Stimulated activated CD4-positive, alpha-beta T cell treated with anti-CD3 and anti-CD28 coated beads, Interleukin-12 subunit alpha, Interleukin-12 subunit beta, amount 100 ng/mL, for 4 hours (primary cell): ENCODE measurements at places on chromosomes 12 and 14.

GRCh38 chr12:44972746-44973421 lies 78.0 kb downstream of the DBX2 start:
- no peak for DNase-seq

DNA sequence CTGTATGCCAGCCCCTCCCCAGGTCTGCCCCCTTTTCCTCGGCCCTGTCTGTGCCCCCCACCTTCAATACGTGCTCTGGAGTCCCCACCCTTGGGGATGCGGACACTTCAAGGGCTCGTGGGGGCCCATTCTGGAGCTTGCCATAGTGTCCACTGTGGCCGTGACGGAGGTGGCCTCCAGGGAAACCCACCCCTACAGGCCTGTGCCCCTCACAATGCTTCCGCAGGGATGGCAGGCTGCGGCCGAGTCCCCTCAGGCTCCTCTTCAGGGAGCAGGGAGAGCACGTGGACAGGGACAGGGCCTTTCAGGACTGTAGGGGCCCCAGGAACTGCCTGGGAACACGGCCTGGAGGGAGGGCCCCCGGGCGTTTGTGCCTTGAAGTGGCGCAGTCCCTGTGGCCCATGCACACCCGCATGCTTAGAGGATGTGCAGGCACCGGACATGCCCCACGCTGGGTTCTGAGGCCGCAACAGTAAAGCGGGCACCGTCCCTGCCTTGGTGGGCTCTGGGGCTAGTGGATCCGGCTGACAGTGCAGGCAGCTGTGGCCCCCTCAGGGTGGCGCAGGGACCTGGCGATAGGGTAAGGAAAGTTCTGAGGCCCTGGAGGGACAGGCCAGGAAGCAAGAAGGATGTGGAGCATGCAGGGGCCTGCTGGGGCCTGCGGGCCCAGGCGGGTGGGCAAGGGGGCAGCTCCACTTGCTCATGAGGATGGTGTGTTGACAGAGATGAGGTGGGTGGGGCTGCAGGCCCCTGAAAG lies 209.0 kb upstream of the RTL1 start:
- no peak for DNase-seq

DNA sequence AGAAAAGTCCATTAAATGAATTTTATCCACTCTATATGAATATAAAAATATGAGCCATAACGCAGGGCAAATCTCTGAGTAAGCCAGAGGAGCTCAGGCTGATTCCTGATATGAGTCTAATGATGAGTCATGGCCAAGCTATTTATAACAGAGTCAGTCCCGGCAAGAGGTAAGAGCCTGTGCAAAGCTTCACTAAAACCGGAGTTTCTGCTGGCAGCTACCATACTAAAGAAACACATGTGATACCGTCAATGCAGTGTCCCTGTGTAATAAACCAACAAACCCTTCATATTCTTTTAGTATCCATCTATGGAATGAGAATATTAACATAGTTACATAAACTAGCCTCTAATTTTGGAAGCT lies 319.4 kb downstream of the KCNC2 start:
- no peak for DNase-seq

GRCh38 chr14:55245657-55246268 lies 25.5 kb upstream of the FBXO34 start:
- no peak for DNase-seq

- DNase-seq = no peak
Observed at GRCh38 chr12:12209043-12209442, 57.8 kb downstream of the LRP6 start.

DNA sequence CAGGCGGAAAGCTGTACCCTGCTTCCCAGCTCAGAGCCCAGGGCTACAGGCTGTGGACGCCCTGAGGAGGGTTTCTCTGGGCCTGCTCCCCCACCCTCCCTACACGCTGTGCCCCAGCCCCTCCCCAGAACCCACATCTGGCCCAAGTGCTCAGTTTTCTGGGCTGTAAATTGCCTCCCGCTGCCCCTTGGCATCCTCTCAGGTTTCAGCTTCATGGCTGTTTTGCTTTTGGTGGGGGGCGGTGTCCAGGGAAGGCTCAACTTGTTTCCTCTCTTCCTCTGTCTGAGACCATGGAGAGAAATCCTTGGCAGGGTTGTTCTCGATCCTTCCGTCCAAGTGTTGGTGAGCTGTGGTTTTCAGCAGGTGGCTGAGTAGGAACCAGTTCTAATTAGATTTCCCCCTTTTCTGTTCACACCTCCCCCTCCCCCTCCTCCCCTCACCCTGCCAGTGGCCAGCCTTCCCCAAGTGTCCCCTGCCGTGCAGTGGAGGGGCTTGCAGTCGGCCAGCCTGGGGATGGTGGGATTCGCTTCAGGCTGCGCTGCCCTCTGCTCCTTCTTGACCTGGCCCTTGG lies 61.8 kb downstream of the TSPAN9 start:
- DNase-seq = no peak

GRCh38 chr14:23632461-23633159 lies 3.6 kb upstream of the DHRS2 start:
- DNase-seq = no peak

DNA sequence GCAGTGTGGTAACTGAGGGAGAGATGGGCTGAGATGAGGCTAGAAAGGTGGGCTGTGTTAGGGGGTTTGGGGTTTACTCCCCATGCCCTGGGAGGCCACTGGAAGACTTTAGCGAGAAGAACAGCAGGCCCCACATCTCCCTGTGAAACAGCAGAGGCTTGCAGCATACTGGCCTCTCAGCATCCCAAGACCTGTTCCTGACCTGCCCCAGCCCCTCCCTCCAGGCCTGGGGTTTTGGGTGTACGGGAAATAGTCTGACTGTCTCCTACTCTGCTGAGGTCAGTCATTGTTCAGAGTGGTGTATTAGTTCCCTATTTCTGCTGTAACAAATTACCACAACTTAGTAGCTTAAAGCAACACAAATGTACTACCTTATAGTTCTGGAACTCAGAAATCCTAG lies 103.5 kb upstream of the HIF1A start:
- no peak for DNase-seq

DNA sequence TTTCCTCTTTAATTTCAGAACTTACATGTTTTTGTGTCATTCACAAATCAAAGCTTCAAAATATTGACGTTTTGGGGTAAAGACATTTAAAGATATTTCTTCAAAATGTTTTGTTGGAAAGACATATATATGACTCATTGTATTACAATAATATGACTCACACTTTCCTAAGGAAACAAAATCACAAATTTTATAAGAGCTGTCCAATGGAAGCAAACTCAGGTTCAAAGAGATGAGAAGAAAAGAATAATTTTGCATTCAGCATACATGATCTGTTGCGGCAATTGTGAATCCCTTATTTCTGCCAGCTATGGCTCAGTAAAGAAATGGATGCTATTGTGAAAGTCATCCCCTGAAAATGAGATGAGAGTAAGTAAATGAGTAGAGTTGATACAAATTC lies 82.7 kb downstream of the GRIP1 start:
- DNase-seq = no peak

DNA sequence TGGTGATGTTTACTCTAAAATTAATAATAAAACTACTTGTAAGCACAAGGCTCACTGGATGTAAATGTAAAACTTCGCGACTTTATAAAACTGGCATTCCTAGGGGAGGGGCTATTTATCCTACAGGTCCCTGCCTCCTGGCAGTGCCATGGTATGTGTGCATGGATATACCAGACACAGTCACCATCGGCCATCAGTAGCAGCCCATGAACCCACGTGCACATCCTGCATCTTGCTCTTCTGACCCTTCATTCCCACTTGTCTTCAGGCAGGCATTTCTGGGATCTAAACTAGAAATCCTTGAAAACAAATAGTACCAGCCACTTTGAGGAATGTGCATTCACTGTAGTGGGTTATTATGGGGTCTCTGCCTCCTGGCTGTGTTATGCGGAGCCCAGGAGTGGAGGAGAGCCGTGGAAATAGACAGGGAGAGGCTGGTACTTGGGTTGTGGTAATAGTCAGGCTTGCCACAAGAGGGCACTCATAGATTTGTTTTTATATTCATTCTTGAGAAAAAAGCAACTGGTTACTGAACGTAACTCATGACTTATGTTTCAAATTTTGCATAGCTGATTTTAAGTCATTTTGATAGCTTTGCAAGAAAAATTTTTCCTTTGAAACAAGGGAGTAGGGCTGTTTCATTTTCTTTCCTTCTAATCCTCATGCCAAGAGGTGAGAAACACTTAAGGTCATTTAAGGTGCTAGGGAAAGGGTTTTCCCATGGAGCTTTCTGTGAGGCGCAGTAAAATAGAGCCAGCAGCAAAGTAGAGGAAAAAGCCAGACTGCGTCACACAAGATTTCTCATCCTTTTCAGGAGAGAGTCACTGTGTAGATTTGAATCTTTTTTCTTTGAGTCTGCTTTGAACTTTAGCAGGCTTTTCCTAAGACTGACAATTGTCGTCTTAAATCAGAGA lies 17.4 kb upstream of the GALNT16 start:
- DNase-seq = peak; percentile 36

- DNase-seq = no peak
Observed at GRCh38 chr12:3697311-3697870, 55.5 kb downstream of the CRACR2A start.

DNA sequence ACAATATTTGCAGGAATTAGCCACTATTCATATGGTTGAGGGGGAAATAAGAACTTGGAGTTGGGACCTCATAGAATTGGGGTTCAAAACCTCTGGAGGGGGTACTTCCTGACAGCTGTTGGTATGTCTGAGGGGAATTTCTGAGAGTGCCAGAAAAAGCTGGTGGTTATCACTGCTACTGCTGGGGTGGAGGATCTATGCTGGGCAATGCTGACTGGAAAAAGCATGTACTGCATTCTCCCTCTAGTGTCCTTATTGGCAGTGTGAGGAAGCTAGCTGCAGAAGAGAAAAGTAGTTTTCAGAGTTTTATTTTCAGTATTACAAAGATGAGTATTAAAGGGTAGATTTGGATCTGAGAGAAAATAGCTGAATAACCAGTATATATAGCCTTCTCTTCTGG lies 88.8 kb downstream of the FUT8 start:
- DNase-seq = no peak

DNA sequence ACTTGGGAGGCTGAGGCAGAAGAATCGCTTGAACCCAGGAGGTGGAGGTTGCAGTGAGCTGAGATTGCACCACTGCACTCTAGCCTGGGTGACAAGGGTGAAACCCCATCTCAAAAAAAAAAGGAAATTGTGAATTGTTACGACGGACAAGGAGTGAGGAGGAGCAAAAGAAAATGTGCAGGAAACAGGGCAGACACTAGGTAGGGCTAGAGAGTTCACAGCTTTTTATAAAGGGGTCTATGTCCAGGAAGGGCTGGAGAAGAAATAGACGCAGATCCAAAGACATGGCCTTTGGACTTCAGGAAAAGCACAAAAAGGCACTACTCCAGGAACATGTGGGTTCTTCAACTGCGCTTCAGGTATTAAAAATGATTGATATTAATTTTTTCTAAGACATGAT lies 34.4 kb downstream of the ATG14 start:
- no peak for DNase-seq

- no peak for DNase-seq
Observed at GRCh38 chr14:85040046-85040685, 489.8 kb upstream of the FLRT2 start.

- no peak for DNase-seq
Observed at GRCh38 chr12:118098401-118098800, 5.4 kb downstream of the VSIG10 start.

GRCh38 chr12:90515199-90516175 lies 439.5 kb downstream of the CCER1 start:
- no peak for DNase-seq

- no peak for DNase-seq
Observed at GRCh38 chr14:37223947-37224474, 26.3 kb downstream of the MIPOL1 start.

DNA sequence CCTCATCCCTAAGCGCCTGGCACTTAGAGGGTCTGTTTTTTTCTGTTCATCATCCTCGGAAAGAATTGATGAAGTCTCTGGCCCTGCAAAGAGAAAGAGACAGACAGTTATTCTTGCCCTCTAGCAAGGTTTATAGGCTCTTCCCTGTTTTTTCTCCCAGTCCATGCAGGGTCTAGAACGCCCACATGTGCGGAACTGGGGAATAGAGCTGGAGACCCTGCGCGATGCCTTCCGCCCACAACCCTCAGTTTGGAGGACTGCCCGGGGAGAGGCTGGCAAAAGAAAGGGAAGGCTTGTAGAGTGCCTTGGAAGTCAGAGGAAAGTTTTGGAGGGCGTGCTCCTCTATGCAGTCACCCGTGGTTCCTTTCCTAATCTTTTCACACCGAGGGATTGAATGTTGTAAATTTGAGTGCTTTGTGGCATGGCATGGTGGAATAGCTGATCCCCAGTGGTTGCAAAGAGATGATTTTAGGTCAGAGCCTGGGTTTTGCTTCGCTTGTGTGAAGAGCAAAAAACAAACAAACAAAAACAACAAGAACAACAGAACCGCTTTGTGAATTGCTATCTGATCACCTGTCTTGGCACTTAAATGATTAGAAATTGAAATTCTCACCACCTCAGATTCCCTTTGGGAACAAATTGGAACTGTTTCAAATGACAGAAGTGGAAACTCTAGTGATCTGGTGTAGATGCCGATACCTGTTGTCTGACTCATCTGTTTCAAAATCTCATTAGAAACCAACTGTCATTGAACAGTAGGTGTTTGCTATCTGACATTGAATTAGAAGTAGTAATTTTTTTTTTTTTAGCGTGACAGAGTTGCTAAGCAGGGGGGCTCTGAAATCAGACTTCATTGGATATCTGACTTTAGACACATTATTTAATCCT lies 947 bp downstream of the GAS2L3 start:
- no peak for DNase-seq

- DNase-seq = no peak
Observed at GRCh38 chr12:2413999-2414792, 361.4 kb downstream of the CACNA1C start.

DNA sequence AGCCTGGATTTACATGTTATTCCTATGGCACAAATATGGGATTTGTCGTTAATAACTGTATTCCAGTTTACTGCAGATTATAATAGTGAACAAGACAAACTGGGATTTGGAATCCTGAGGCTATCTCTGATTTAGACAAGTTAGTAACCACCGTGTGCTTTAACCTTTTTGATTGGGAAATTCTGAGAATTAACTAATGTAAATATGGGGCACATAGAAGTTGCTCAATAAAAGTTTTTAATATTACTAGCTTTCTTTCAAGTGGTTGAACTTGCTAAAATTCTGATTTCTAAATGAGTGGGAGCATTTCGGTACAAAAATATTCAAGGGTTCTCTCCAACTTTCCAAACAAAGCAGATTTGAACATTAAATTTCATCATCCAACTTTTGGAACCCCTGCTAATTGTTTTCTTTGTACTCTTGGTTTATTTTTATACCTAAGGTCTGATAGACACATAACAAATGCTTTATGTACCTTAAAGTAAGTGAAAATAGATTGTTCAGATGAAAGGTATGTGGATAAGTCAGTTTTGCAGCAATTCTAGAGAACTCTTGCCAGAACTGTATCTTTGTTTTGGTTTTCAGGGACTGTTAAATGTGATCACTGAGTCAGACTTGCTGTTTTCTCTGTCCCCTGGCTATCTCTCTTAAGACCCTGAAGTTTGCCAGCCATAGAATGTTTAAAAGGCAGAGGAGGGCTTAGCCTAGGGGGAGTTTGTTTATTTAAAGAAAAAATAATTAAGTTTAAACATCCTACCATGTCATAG lies 57.5 kb downstream of the FRS2 start:
- no peak for DNase-seq

DNA sequence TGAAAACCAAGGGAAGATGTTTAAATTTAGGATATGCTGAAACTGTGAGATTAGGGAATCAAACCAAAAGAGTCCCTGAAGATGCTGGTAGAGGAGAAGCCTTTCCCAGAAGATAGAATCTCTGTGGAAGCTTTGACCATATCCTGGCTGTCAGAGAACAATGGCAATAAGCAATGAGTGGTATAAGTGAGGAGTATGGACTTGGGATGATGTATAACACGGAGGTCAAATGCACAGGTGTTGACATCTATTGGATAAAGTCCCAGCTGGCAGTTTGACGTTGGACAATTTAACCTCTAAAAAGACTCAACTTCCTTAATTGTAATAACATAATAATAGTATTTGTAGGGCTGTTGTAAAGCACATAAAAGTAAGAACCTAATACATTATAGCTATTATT lies 30.1 kb upstream of the CLEC14A start:
- DNase-seq = no peak
